ENCODE measurements at places on chromosomes 12 and 14.

GRCh38 chr12:90013409-90013808 is 304.8 kb upstream of the ATP2B1 start:
- no peak for DNase-seq

DNA sequence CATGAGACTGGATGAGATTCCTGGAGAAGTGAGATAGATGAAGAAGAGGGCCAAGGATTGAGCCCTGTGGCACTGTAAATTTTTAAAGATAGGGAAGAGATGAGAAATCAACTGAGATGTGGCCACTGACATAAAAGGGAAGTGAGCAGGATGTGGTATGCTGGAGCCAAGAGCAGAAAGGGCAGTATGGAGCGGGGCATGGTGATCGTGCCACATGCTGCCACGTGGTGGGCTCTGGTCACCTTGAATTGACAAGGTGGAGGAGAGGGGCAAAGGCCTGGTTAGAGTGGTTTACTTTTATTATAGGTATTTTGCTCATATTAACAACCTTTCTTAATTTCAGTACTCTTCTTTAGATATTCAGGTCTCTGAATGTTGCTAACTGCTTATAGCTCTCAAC is 257.9 kb downstream of the NEDD1 start:
- DNase-seq = no peak

DNA sequence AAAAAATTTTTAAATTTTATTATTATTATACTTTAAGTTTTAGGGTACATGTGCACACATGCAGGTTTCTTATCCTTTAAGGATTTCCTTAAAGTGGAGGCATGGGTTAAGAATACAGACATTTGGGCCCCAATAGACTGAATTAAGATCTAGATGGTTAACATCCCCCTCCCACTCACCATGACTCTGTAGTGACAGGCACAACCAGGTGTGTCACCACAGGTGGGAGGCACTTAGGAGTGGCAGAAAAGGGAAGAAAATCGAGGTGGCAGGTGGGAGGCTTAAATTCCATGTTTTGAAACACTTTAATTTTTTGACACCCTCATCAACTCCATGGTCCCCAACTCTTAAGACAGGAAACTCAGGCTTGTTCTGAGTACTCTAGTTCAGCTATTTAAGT is 37.6 kb upstream of the GRIP1 start:
- DNase-seq = no peak

GRCh38 chr14:103243764-103244737 is 90.0 kb upstream of the EIF5 start:
- no peak for DNase-seq

DNA sequence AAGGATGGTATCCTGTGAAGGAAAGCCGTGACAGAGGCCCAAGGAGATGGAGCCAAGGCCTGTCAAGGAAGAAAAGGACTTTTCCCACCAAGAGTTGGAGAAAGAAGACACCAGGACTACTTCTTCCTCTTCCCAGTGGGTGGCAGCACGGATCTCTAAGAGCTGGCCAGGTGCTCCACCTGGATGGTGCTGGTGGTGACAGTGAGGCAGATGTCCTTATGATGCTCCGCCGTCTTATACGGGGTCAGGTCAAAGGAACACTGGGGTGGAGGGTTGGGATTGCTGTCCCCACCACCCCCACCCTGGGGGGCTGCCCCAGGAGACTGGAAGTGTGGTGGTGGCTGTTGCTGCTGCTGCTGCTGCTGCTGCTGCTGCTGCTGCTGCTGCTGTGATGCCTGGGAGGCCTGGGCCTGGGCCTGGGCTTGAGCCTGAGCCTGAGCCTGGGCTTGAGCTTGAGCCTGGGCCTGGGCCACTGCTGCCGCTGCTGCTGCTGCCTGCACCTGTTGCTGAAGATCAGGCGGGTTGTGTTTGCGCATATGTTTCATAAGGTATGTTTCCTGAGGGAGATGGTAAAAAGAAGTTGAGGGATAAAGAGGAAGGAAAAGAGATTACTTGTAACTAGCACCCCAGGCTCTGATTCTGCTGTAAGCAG is 4.8 kb upstream of the ING4 start:
- DNase-seq = no peak

- DNase-seq = no peak
Measured at GRCh38 chr12:76692846-76693245, 71.1 kb upstream of the ZDHHC17 start.

- no peak for DNase-seq
Measured at GRCh38 chr14:95490138-95490509, 26.3 kb downstream of the SYNE3 start.

GRCh38 chr12:48934312-48934706 is 9.0 kb upstream of the FKBP11 start:
- no peak for DNase-seq

Measured in CD4-positive, alpha-beta T cell (primary cell).